ENCODE measurements at places on chromosomes 1 and 21.

GRCh38 chr1:59218521-59219236 is 78.2 kb upstream of the FGGY start:
- no peak for DNase-seq

- DNase-seq, result no peak
These were observed 145.0 kb upstream of the ZC3H11B start for GRCh38 chr1:219757890-219758289.

GRCh38 chr21:25640202-25640942 is 1.3 kb downstream of the JAM2 start:
- no peak for DNase-seq

GRCh38 chr1:242828828-242829227 is 304.3 kb upstream of the PLD5 start:
- no peak for DNase-seq

DNA sequence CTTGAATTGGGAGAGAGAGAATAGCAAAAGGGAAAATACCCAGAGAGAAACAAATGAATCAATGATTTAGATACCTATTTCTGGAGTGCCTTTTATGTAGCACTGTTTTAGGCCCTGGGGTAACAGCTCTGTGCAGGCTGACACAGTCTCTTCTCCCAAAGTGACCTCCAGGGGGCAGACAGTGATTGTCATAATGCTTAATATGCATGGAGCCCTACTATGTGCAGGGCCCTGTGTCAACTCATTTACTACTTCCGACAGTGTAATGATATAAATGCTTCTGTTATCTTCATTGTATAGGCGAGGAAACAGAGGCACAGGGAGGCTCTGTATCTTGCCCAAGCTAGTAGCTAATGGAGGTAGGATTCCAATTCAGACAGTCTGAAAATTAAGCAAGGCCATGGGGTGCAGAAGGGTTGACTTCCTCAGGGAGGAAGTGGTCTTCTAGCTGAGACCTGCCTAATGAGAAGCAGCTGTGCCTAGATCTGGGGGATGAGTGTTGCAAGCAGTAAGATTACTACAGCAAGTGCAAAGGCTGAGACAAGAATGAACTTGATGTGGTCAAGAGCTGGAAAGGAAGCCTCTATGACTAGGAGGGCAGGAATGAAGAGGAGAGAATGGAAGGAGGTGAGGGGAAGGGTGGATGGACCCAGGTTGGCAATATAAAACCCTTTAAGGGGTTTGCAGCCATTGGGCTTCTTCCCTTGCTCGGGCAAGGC is 16.2 kb upstream of the SERINC2 start:
- DNase-seq, result no peak

DNA sequence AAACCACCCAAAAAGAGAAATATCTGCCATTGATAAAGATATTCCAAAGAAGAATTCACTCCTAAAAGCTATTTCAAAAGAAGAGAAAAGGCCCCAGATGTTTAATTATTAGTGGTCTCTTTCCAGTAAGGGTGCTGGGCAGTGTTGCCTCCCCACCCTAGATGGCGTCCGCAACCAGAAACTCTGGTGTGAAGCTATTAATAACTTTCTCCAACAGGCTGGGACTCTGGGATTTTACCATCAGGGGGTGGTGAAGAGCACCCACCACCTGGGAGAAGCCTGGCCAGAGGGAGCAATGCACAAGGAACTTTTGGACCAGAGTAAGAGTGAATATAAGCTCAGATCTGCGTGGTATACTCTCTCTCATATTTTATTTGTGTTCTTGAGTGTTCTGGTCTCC is 115.4 kb upstream of the TIAM1 start:
- DNase-seq, result no peak

GRCh38 chr1:97680470-97680869 is 240.4 kb downstream of the DPYD start:
- DNase-seq, result no peak

GRCh38 chr1:163090321-163090945 is 21.3 kb downstream of the RGS4 start:
- no peak for DNase-seq

DNA sequence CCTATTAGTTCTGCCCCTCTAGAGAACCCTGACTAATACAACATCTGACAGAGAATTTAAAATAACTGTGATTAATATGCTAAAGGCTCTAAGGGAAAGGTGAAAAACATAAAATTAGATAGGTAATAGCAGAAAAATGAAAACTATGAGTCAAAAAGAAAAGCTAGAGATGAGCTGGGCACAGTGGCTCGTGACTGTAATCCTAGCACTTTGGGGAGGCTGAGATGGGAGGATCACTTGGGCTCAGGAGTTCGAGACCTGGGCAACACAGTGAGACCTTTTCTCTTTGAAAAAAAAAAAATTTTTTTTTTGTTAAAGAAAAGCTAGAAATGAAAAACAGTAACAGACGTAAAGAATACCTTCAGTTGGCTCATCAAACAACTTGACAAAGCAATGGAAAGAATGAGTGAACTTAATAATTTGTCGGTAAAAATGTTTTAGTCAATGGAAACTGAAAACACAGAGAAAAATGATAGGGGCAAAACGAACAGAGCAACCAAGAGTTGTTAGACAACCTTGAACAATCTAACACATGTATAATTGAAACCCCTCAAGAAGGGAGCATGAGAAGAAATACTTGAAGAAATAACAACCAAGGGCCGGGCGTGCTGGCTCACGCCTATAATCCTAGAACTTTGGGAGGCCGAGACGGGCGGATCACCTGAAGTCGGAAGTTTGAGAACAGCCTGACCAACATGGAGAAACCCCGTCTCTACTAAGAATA is 132.9 kb upstream of the GFI1 start:
- DNase-seq, result no peak

GRCh38 chr1:164781972-164782371 is 223.0 kb downstream of the PBX1 start:
- DNase-seq, result no peak

- DNase-seq, result no peak
These were observed 11.9 kb upstream of the CCN1 start for GRCh38 chr1:85568660-85569059.

- no peak for DNase-seq
These were observed 86.1 kb upstream of the BMP8A start for GRCh38 chr1:39405358-39405757.

GRCh38 chr1:230310381-230311163 is 115.6 kb downstream of the PGBD5 start:
- peak; percentile 61 for DNase-seq

DNA sequence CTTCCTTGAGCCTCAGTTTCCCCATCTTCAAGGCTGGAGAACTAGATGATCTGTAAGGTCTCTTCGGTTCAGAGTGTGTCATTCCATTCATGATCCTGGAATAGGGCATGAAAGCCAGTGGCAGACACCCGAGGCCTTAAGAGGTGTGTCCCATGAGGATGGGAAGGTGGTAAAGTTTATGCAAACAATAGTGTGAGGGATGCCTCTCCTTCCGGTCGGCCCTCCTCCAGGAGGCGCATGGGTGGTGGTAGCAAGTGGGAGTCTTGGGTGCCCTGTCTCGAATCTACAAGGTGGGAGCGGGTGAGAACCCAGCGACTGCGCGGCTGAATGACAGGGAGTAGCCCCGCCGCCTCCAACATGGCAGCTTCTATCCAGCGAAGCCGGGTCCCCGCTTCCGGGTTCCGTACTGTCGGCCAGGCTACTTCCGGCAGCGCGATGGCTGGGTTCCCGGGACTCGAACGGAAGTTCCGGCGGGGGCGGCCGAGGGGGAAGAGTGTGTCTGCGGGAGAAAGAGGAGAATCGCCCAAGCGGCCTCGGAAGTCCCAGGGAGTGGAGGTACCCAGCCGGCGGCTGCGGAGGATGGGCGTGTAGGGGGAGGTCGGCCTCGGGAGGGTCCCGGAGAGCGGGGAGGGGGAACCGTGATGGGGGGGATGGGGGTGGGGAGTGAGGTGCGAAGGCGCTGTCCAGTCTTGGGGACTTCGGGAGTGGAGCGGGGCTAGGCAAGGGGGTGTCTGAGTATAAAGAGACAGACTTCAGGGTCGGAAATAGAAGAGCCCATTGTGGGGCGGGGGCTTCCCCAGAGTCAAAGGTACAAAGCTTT is at the start of gene LYPLA2:
TSS of gene LYPLA2 (plus strand) at position 450 of the 820 bp plus-strand sequence. CDS start 1,538 bp downstream, outside the sequence.
- peak; percentile 86 for DNase-seq

DNA sequence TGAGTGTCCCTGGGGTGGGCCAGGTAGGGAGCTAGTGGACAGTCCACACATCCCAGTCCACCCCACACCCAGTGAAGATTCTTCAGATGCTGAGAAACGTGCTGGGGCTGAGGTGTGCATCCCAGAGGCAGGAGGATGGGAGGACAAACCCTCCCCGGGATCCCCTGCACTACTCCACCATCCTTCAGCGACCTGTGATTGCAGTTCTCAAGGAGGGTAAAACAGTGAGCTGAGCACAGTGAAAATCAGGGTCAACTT is 51.0 kb downstream of the ELK4 start:
- no peak for DNase-seq

GRCh38 chr1:12587981-12588640 is 29.9 kb downstream of the DHRS3 start:
- peak; percentile 21 for DNase-seq

DNA sequence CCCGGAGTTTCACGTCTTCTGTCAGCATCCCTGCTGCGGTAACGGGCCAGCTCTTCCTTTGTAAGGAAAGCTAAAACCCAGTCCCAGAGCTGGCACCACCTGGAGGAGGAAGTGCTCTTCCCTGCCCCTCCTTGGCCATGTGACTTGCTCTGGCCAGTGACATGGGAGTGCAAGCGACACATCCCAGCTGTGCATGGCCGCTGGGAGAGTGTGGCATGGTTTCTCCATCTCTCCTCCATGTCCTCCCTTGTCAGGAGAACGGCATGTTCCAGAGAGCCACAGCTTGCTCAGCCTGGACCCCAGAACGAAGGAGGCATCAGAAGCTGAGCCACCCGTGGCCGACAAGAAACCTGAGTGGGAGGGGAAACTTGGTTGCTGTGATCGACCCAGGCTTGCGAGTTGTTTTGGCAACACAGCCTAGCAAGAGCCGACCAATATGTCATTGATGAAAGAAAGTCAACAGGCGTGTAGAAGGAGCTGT is 2.7 kb upstream of the PRXL2B start:
- DNase-seq, result peak; percentile 65

DNA sequence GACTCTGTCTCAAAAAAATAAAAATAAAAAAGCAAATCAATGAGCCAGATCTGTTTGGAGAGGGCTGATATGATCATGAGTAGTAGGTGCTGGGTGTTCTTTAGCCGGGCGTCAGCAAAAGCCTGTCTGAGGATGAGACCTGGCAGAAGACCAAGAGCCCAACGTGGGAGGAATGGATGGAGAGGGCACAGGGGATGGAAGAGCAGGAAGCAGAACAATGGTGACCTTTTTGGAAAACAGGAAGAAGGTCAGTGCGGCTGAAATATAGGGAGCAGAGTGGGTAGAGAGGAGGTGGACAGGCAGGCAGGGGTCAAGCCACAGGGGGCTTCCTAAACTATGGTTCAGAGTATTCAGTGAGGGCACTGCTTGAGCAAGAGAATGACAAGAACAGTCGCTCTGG is 30.9 kb downstream of the VWA5B1 start:
- DNase-seq, result no peak
